ENCODE measurements at places on chromosomes 3 and 15.

GRCh38 chr3:172357850-172358754 is 90.2 kb downstream of the GHSR start:
- DNase-seq: no peak

GRCh38 chr3:139601191-139601961 is 61.8 kb upstream of the RBP1 start:
- DNase-seq: no peak

GRCh38 chr3:195907934-195908693 is at the start of gene TNK2:
Gene TNK2, minus strand, starts transcription at chr3:195908551. Its CDS starts 19,963 bp downstream, at chr3:195888588.
- DNase-seq: peak; percentile 73

DNA sequence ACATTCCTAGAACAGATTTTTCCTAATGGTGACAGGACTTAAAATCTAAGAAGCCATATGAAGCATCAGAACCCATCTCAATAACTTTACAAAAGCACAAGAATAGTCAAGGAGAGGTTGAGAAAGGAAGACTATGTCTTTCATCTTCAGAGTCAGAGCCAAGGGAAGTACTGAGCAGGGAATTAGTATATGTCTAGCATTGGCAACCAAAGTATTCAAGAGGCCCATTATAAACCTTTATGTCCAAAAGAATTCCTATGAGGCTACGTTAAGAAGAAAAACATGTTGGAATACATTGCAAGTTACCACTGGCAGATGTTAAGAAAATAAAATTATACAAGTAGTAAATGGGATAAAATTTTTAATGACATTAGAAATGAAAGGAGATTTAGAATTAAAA is 150.5 kb downstream of the MAGI1 start:
- DNase-seq: no peak

DNA sequence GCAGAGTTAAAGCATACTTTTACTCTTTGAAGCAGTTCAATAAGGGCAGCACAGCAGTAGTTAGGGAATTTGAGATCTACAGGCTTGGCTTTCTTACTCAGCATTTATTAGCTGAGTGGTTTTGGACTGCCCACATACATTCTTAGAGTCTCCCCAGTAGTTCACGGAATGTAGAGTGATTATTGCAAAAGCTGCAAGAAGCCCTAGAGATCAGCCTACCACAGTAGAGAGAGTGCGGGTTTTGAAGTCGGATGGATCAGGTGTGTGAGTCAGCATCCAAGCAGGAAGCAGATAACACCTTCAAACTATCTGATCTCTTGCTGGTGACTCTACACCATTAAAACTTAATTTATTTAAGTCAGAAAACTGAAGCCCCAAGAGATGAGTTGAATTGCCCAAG is 171.9 kb downstream of the SYNPR start:
- no peak for DNase-seq

DNA sequence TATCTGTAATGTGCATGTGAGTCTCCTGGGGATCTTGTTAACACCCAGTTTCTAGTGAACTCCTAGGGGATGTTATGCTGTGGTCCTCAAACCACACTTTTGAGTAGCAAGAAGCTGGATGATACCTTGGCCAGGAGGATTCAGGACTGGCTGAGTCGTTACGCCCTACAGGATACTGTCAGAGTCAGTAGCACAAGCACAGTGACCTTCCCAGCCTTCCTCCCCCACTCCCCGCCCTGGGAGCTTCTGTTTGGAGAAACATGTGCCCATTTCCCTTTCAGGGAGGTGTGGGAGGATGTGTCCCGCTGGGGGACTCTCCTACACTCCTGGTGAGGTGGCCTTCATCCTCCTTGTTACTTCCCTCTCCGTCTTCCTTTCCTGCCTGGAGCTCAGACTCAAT is 76.4 kb upstream of the TRPM1 start:
- no peak for DNase-seq

- no peak for DNase-seq
Observed at GRCh38 chr15:59447367-59447766, 9.4 kb downstream of the FAM81A start.

DNA sequence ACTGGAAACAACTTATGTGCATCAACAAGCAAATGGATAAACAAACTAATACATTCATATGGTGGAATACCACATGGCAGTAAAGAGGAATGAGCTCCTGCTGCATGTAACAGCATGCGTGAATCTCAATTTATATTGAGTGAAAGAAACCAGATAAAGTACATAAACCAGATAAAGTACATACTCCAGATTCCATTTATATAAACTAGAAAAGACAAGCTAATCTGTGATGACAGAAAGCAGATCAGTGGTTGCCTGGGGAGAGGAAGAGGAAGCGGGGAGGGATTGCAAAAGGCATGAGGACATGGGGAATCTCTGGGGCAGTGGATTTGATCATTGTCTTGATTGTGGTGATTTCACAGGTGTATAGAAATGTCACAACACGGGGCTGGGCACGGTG is 34.2 kb downstream of the LIMD1 start:
- DNase-seq: no peak

GRCh38 chr3:119296727-119297122 is 2.5 kb downstream of the ARHGAP31 start:
- DNase-seq: no peak

DNA sequence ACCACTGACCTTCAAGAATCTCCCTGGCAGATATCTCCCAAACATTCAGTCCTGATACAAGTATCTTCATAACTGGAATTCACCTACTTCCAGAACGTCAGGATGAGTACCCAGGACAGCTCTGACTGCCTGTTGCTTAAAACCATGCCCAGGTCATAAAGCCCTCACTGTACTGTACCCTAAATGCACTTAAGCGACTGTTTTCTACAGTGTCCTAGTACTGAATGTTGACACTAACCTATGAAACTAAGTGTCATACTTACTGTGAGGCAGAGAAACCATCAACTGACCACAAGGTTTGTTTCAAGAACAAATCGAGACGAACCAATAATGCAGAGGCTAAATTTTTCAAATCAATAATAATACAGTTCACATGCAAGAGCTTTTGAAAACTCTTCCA is 178.7 kb upstream of the NSMCE3 start:
- no peak for DNase-seq

DNA sequence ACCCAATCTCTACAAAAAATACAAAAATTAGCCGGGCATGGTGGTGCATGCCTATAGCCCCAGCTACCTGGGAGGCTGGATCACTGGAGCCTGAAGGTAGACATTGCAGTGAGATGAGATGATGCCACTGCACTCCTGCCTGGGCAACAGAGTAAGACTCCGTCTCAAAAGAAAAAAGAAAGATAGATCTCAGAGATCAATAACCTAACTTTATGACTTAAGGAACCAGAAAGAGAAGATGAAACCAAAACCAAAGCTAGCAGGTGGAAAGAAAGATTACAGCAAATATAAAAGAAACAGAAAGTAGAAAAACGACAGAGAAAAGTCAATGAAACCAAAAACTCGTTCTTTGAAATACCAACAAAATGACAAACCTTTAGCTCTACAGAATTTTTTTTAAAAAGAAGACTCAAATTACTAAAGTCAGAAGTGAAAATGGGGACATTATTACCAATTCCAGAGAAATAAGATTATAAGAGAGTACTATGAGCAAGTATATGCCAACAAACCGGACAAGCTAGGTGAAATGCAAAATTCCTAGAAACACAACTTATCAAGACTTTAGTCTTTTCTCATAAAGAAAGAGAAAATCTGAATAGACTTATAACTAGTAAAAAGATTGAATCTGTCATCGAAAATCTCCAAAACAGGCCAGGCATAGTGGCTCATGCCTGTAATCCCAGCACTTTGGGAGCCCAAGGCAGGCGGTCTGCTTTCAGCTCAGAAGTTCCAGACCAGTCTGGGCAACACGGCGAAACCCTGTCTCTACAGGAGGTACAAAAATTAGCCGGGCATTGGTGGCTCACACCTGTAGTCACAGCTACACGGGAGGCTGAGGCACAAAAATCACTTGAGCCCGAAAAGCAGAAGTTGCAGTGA is 35.0 kb downstream of the ACAP2 start:
- DNase-seq: peak; percentile 31

DNA sequence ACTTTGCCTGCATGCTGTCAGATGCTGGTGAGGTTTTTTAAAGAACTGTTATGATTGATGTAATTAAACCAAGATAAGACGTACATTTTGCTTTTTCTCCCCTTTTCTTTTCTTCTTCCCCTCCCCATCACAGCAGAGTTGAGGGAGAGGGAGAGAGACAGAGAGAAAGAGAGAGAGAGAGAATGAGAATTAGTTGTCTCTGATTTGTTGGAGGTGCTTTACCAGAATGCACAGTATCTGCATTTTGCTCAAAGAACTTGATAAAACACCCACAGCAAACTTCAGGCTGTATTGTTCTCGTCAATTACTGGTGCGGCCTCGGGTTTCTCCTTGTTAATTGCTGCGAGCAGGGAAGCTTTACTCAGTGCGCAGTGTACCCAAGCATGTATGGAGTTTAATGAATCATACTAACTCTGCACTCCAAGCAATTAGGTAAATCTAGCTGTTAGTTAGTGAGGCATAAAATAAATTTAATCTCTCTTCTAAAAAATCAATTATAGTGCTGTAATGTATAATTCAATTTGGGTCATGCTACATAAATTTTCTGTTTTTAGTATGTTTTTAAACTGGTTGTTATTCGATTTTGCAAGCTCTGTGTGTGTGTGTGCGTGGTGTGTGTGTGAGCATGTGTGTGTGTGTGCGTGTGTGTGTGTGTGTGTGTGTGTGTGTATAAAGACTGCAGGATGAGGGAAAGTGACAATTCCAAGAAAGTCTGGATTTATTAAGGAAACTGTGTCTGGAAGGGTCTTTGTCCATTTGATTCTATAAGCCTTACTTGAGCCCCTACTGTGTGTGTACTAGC is 273.4 kb downstream of the TLE3 start:
- DNase-seq: no peak

DNA sequence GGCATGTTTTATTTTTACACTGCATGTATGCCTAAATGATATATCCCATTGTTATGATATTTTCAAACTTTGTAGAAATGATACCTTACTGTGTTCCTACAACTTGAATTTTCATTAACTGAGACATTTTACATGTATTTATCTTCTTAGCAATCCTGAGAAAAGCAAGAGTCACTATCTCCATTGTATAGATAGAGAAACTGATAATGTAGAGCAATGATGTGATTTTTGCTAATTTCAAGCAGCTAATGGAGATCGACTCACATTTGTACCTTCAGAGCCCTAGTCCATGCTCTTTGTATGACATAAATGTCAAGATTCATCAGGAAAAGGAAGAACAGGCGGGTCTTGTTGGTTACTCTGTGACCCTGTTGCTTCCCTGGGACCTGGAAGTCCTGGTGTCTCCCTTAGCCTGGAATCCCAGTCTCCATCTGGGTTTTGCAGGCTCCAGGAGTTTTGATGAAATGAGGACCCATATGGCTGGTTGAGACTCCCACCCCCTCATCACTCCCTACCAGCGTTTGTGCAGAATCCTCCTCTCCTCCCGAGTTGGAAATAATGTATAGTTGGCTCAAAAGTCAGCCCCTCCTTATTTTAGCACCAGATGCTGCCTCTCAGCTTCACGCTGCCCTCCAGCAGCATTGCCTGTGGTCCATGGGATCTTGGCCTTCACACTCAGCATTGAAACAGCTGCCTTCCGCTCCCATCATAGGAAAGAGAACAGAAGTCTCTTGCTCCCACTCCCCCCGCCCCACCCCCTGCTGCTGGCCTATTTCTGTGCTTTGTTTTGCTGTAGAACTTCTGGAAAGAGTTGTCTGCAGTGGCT is 67.1 kb downstream of the APBA2 start:
- no peak for DNase-seq

DNA sequence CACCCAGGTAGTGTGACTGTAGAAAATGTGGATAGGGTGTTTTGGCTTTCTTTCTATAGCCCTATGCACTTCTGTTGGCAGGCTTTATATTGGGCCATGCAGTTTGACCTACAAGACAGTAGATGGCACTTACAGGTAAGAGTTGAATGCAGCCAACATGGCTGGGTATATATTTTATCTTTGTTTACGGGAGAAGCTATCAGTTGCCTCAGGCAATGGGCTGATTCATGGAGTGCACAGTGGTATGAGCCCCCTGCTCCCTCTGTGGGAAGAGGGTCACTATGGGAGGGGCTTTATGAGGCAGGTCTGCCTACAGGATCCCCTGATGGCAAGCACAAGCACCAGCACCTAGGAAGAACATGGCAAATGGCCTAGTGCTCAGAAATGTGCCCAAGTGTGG is 301.2 kb upstream of the CDIN1 start:
- DNase-seq: no peak

- no peak for DNase-seq
Observed at GRCh38 chr3:154794814-154795445, 285.2 kb upstream of the MME start.

- DNase-seq: no peak
Observed at GRCh38 chr15:92634671-92635201, 20.8 kb downstream of the FAM174B start.

DNA sequence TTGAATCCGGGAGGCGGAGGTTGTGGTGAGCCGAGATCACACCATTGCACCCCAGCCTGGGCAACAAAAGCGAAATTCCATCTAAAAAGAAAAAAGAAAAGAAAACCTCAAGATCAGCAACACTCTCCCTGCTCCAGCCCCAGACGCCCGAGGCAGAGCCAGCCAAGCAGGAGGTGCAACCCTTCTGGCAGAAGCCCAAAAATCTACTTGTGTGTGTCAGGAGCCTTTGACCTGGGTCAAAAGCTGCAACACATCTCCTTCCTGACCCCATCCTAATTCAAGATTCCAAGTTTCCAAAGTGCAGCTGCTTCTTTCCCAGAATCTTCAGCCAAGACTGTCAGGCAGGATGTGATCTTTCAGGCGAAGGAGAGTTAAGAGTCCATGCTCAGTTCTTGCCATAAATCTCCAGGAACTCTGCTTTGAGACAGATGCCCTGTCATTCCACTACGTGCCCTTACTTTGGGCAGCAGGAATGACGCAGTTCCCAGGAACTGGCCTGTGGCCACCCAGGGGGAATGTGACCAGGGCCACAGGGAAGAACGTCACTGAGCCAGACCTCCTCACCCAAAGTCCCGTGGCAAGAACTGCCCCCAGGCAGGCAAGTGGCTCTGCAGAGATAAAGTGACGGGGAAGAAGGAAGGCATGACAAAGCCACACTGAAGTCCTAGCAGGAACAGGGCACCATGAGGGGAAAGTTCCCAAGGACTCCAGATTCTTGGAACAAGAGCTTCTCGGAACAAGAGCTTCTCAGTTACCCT is 39.4 kb downstream of the SH3BP5 start:
- DNase-seq: no peak

DNA sequence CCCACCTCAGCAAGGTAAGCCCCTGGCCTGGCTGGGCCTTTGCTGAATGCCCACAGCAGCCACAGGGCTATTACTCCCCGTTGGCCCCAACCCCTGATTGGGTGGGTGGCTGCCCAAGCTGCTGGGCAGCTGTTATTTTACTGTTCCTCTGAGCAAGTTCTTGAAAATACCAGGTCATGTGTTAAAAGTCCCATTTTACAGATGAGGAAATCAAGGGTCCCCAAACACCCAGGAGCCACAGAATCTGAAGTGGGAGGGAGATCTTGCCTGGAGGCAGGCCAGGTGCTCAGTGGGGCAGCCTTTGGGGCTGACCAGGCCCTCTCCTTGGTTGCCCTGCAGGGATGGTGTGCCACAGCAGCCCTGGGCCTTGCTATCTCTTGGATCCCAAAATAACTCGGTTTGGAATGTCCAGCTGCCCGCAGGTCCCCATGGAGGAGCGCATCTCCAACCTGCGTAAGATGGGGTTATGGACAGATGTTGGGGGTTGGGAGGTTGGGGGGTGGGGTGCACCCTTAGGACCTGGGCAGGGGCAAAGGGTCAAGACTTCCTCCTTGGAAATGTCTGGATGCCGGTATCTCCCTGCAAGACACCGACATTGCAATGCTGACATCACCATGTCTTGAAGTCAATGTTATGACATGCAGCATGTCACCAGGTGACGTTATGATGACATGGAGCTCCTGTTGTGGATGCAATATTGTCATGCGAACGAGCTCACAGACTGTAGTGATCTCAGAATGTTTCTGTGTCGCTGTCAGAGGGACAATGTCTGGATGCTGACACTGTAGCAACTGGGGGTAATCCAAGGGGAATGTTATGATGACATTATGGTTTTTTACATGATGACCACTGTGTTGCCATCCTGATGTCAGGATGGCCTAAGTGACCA is 13.3 kb upstream of the CSPG4 start:
- DNase-seq: no peak

Measured in stimulated activated CD8-positive, alpha-beta memory T cell treated with anti-CD3 and anti-CD28 coated beads, Interleukin-4, amount 100 ng/mL, for 48 hours (primary cell).